ENCODE measurements at places on chromosomes 4 and X.

GRCh38 chr4:69830560-69831269, 29.2 kb downstream of the SULT1E1 start:
- DNase-seq: no peak

DNA sequence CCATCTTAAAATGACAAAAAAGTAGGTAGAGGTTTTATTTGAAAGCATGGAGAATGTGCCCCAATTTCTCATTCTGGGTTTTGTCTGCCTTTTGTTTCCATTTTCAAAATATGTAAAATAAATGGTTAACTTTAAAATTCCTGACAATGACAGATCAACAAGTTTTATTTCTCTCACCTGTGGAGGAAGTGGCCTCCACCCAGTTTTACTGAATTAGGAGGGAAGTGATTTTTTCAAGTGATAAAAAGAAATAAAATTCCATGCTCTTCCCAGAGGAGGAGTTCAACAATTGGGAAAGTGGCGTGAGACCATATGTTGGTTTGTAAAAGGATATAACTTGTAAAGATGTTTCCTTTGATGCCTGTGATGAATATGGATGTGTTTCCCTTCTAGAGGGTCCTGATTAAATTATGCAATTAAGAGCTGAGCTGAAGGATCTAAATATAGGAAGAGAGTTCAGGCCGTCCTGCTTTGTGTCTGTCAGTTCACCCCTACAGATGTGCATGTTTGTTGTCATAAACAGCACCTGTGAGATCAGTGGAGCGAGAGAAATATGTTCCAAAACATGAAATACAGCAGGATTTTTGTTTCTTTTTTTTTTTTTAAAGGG, 19.5 kb downstream of the SMAD1 start:
- no peak for DNase-seq

GRCh38 chr4:168059251-168059650, 33.1 kb upstream of the ANXA10 start:
- DNase-seq: no peak

GRCh38 chrX:25154168-25154567, 138.4 kb upstream of the ARX start:
- DNase-seq: no peak

DNA sequence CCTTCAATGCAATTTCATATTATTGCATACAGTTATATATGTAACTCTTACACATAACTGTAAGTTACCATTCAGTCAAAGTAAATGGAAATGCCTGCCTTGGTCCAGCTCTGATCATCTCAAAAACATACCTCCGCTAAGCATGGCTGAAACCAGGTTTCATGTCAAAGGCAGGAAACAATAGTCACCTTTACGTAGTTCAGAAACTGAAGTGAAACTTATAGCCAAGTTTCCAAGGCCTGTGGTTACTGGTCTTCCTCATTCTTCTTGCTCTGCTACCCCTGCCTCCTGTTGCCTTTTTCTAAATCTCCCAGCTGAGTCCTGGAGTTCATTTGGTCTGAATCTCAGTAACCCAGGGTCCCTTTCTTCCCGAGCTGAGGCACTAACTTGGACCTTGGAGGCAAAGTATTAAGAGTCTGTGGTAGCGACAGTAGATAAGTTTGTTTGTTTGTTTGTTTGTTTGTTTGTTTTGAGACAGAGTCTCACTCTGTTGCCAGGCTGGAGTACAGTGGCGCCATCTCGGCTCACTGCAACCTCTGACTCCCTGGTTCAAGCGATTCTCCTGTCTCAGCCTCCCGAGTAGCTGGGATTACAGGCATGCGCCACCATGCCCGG, 30.8 kb downstream of the DAPP1 start:
- DNase-seq: peak; percentile 34

DNA sequence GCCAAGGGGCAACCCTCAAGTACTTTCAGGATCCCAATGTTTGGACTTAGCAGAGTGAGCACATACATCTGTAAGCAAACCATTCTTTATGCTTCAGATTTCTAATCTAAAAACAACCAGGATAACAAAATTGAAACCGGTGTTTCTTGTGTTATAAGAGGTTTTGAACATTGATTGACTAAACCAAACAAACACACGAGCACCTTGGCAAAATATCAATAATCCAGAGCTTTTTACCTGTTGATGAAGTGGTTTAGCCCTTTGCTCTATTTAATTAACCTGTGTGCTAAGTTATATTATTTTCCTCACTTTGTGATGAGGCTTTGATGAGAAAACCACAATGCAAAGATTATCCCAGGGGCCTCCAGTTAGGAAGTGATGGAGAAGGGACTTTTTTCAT, 255.3 kb upstream of the CXXC4 start:
- DNase-seq: no peak

GRCh38 chr4:174592985-174593335, 70.7 kb upstream of the HPGD start:
- no peak for DNase-seq

DNA sequence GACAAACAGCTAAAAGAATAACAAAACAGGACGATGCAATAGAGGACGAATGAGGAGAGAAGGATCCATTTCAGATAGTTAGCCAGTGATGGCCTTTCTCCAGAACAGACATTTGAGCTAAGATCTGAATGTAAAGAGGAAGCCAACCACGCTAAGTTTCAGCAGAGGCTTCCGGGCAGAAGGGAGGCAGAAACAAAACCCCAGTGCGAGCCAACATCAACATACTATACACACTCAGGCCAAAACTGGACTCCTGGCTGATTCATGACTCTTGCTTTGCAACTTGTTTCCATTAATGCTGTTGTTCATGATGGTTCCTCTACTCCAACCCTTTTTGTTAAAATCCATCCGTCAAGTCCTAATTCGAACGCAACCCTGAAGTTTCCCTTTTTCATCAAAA, 730.3 kb downstream of the TRIML1 start:
- DNase-seq: no peak

- DNase-seq: no peak
These were observed 40.8 kb downstream of the CLNK start for GRCh38 chr4:10643600-10644425.

GRCh38 chr4:1416051-1416947, 10.1 kb upstream of the NKX1-1 start:
- DNase-seq: no peak

DNA sequence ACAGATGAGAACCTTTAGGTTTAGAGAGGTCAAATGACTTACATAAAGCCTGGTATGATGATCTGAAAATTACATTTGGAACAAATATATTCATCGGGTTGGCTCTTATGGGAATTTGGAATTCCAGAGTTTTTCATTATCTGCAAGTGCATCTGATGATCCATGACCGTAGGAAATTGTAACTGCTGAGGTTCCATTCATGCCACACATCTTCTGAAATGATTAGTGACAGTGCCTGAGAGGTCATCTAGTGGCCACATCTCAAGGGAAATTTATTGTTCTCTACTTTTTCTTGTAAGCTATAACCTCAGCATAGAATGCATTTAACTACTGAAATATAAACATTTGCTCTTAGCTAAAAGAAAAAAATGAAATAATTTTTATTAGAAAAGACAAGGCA, 105.8 kb upstream of the NWD2 start:
- DNase-seq: no peak

- no peak for DNase-seq
These were observed 10.9 kb upstream of the PPP2R3B start for GRCh38 chrX:397575-397974.

GRCh38 chr4:52996261-52997131, 134.4 kb downstream of the RASL11B start:
- DNase-seq: no peak

GRCh38 chr4:174474457-174475075, 47.7 kb downstream of the HPGD start:
- DNase-seq: no peak

- no peak for DNase-seq
These were observed 72.7 kb upstream of the NALF2 start for GRCh38 chrX:69431420-69431819.

DNA sequence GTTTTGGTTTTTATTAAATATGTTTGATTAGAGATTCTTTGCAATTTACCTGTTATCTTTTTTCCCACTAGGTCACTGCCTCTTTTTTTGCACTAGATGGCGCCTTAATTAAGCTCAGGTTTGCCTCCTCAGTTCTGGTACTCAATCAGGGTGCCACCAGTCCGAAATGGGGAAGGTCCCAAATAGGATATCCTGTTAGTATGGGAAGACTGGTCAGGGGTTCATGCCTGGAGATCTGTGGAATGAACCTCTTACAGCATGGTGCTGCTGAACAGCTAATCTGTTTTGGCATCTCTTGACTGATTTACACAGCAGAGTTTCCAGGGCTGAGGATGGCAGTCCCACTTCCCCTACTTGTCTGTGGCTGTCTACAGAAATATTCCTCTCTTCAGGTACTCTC, 24.2 kb upstream of the VSIG1 start:
- DNase-seq: peak; percentile 40

DNA sequence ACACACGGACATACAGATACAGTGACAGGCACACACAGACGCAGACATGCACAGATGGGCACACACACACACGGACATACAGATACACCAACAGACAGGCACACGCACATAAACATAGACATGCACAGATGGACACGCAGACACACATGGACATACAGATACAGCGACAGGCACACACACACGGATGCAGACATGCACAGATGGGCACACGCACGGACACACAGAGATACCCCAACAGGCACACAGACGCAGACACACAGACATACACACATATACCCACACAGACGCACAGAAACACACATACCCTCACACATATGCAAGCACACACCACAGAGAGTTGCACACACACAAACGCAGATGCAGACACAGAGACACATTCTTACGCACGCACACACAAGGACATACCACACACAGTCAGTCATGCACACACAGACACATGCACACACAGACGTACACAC, 24.4 kb upstream of the SLC25A6 start:
- DNase-seq: no peak

- DNase-seq: no peak
These were observed 96.2 kb upstream of the ATP6AP2 start for GRCh38 chrX:40484408-40485091.

GRCh38 chr4:16480011-16480410, 253.7 kb upstream of the TAPT1 start:
- DNase-seq: no peak

GRCh38 chrX:16305187-16305586, 137.9 kb downstream of the MAGEB17 start:
- no peak for DNase-seq

DNA sequence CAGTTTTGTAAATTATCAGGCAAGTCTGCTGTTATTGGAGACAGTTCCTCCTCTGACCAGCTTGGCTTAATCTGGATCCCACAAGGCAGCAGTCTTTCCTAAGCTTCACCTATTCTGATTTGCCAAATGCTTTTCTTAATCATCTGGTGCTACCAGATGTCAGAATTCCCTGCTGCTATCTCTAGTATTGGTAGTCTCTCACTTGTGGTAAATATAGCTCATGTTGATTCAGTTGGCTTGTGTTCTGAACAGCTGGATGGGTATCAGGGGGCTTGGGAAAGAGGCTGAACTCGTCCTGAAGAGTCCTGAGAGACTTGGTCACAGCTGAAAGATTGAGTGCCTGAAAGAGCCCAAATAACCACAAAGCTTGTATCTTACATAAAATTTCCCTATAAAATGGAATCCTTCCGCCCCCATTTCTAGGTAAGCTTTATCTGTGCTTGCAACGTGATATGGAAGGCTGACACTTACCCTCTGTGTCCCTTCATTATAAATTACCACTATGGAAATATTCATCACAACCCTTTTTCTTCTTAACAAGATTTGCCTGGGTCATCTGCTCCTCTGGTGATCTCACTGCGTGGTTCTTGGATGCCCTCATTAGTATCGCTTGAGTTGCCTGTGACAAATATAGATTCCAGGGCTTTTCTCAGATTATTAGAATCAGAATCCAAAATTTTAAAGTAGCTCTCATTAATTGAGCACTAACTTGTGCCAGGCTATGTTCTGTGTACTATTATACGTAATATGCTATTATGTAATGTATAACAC, 104.1 kb upstream of the GPRIN3 start:
- DNase-seq: no peak

DNA sequence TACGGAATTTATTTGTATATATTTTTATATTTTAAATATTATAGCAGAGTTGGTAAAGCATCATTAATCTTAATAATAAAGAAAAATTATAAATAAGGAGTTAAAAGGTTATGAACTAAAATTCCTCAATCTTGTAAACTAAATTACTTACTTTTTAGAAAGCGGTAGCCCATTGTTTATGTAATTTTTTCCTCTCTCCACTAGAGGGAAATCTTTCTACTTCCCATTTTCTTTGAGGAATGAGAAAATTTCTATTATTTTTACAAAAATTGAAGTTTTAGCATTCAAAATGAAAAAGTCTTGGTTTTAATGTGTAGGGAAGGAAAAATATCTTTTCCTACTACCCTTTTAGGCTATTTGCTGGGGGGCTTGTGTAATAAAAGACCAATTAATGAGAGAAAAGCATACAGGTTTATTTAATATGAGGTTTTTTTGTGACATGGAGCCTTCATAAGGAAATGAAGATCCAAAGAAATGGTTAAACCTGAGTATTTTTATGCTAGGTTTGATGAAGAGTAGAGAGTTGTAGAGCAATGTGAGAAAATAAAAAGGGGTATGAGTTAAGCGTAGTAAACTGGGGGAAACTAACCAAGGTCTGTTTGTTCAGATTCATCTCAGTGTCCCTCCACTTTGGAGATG, 68.7 kb upstream of the ADAD1 start:
- DNase-seq: peak; percentile 7

DNA sequence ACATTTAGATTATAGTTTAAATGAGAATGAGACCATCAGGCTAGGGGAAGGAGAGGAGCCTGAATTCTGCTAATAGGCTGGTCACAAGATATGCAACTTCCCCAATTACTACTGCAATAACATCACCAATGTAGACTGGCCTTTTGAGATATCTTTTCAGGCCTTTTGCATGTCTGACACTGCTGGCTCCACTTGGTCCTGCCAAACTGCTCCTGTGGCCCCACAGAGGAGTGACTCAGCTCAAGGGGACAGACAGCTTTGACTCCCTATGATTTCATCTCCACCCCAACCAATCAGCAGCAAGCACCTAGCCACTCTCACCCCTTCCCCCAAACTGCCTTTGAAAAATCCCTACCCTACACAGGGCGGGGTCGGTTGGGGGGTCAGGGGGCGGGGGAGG, 22.8 kb downstream of the GPRIN3 start:
- DNase-seq: peak; percentile 64

GRCh38 chr4:39526765-39527295, 409 bp downstream of the UGDH start:
- peak; percentile 11 for DNase-seq

DNA sequence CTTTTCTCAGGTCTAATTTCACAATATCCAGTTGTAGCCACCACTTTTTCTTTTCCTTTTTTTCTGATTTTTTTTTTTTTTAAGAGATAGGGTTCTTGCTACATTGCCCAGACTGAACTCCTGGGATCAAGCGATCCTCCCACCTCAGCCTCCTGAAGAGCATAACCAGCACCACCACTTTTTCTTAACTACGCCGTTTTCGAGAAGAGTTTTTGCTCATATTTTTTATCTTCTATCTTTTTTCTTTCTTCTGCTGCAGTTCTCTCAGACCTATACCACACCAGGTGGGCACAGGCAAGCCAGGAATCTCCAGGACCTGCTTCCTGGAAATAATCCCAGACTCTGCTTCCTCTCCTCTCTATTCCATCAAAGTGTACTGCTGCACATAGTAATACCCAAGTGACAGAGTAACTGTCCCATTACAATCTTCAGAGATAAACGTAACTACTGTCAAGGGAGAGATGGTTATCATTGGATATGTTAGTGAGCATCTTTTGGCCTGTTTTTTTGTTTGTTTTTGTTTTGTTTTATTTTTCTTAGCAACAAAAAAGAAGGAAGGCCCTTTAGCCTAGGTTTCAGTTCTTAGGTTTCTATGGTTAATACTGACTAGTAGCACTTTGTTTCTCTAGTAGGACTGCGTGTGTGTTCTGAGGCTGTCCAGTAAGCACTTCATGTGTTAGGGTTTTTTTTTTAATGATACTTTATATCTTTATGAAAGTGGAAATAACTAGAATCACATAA, 59.2 kb upstream of the TXK start:
- no peak for DNase-seq
